ENCODE measurements at places on chromosomes 4 and X.

DNA sequence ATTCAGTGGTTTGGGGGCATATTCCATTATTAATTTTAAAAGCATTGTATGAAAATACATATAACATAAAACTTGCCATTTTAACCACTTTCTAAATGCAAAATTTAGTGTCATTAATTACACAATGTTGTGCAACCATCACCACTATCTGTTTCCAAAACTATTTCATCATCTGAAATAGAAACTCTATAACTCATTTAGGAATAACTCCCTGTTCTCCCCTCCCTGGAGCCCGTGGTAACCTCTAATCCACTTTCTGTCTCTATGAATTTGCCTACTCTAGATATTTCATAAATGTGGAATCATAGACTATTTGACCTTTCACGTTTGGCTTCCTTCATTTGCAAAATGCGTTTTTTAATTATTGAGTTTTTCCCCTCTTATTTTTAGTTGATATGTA lies 101.4 kb upstream of the GPC4 start:
- DNase-seq = no peak

DNA sequence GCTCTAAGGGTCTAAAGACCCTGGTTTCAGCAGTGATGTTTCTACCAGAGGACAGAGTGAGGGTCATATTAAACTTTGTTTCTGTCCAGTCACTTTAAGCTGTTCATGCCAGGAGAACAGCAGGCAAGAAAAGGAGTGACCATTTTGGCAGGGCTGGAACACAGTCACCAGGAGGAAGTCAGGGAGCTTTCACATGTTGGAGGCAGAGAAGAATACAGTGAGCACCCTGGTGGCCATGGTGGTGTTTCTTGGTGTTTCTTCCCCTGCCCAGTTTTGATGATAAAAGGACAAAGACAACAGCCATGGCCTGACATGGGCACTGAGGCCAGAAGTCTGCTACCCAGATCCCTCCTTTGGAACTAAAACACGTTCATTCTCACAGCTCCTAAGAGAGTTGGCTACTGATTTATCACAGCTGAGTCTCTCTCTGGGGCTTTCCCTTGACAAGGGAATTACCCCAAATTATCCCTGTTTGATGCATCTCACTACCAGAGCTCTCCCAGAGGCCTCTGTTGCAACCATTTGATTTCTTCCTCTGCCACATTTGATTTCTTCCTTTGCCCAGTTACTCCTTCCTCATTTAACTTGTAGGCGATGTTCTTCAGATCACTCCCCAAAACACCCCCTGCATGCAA lies 106.4 kb upstream of the NWD2 start:
- DNase-seq = no peak

DNA sequence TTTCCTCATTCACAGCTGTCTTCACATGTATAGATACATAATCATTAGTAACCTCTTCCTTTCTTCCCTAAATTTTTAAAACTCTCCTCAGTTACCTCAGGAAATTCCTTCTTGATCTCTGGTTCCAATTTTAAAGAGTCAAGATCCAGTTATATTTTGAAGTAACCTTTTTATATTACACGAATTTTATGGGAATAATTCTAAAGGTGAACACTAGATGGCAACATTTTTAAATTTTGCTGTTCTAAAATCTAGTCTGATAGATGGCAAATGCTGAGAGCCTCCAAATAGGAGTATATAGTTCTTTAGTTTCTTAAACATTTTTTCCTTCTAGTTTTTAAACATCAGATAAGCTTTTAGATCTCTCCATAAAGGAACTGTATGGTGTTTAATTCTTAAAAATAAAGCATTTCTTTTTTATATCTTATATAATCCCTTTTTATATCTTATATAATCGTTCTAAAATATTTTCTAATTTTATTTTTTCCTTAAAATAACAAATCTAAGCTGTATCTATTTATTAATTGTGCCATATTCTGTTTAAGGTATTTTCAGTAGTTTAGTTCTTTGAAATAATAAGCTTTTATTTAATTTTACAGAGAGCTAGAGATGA lies 37.9 kb upstream of the PAPSS1 start:
- DNase-seq = no peak

GRCh38 chr4:25817059-25817681 lies 45.6 kb downstream of the SEL1L3 start:
- DNase-seq = no peak

- no peak for DNase-seq
Observed at GRCh38 chr4:148270630-148271029, 171.6 kb downstream of the NR3C2 start.
